ENCODE measurements at places on chromosomes 4 and X.

GRCh38 chr4:111450867-111451266 is 694.4 kb upstream of the FAM241A start:
- no peak for DNase-seq

DNA sequence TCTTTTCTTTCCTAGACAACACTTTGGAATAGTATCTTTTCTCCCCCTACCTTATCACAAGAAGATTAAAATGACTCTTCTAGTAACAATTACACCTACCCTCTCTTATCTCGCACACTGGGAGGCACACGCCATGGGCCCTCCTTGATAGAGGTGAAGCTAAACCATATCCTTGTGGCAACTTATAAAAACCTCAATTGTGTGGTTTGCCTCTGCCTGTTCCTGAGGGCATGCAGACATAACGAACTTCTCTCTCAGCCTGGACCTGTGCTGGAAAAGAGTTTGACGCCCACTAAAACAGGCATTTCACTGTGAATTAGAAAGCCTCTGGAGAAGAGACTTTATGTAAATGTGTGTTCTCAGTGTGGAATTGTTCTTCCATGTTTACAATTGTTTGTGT is 141.2 kb downstream of the NDST3 start:
- no peak for DNase-seq

DNA sequence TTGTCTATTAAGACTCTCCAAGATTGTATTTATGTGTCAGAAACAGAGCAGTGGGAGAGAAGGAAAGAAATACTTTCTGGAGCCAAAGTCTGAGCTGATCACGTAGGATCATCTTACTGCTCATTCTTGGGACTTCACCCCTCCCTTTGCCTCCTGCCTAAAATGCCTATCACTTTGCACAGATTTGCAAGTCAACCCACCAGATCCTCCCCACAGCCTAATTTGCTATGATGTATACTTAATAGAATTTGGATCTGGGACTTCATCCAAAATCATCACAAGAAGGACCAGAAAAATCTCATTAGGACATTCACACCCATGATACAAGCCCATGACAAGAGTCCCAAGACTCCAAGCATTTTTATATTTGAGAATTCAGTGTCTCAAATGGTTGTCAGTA is 290.2 kb downstream of the FBXW7 start:
- DNase-seq: no peak

GRCh38 chr4:149897783-149898182 is 82.1 kb upstream of the IQCM start:
- no peak for DNase-seq

- DNase-seq: no peak
These were observed 21.0 kb upstream of the JAKMIP1 start for GRCh38 chr4:6221301-6221850.

DNA sequence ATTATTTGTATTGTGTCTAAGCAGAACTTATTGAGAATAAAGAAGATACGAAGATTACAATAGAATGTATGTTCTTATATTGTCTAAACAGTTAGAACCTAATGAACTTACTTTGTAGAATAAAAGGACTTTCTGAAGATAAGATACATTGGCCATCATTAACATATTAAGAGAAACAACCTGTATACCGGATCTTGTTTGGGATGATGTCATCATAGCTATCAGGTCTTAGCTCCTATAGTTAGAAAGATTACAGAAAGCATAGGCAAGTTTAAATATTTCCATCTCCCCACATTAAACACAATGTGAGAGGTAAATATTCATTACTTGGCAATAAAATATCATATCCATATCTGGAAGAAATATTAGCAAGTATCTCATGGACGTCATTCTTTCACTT is 282.3 kb downstream of the PACRGL start:
- DNase-seq: no peak
